ENCODE measurements at places on chromosomes 2 and 18.

GRCh38 chr2:28356095-28356911 lies 36.4 kb upstream of the FOSL2 start:
- DNase-seq, result peak; percentile 43

GRCh38 chr2:98601532-98602132 lies 6.7 kb downstream of the COA5 start:
- peak; percentile 23 for DNase-seq

DNA sequence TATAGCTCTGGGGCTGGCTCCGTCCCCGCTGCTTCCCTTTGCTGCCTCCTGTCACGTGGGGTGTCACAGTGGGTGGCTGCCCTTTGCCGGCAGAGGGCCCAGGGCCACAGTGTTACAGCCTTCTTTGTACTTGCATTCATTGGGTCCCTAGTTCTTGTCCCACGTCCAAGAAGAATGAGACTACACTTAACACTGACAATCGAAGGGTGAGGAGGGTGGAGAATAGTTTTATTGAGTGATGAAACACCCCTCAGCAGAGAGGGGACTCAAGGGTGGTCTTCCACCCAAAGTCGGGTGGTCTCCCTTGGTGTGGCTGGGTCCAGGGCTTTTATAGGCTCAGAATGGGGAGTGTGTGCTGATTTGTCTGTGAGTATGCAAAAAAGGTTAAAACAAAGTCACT lies 1.9 kb downstream of the ATG4B start:
- no peak for DNase-seq

DNA sequence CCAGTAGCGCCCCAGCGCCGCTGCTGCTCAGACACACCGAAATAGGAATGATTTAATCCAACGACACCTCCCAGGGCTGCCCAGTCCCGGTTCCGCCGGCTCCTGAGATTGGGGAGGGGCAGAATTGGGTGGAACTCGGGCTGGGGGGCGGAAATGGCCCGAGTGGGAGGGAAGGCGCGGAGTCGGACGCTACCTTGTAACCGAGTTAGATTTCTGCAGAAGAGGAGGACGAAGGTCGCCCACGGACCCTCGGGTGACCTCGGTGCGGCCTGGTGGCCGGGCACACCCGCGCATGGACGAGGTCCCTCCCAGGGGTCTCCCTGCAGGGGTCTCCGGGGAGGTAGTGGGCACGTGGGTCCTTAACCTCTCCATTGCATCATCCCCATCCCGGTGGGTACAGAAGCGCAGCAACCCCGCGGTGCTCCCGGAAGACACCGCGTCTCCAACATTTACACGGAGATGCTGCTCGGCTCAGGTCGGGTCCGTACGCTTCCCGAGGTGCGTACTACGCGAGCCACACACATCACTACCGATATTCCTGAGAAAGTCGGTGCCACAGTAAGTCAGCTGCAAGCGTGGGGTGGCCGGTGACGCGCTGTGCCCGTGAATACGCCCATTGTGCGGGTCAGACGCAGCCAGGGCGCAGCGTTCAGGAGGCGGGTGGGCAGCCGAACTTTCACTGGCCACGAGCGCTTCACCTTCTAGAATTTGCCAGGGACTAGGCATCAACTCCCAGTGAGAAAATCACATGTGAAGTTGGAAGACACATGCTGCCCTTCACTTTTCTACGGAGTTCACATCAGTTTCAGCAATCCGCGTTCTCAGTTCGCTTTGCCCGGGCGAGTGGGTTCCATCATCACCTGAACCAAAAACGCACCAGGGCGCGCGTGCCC lies 3.0 kb downstream of the ZNF516 start:
- DNase-seq, result no peak

DNA sequence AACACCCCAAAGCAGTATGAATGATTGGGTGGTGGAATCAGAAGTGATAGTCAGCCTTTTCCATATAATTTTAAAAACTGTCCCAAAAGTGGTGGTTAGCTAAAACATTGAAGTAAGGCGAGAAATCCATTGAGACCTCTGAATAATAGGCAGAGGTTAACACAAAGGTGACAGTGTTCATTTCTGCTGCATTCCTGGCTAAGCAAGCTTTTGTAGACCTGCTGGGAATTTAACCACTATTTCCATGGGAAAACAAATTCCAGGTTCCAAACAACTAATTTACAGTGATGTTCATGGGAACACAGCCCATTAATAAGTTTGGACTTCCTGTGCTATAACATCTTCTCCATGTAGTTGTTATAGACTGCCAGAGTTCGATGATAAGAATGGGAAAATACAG lies 6.3 kb upstream of the INO80D start:
- no peak for DNase-seq

DNA sequence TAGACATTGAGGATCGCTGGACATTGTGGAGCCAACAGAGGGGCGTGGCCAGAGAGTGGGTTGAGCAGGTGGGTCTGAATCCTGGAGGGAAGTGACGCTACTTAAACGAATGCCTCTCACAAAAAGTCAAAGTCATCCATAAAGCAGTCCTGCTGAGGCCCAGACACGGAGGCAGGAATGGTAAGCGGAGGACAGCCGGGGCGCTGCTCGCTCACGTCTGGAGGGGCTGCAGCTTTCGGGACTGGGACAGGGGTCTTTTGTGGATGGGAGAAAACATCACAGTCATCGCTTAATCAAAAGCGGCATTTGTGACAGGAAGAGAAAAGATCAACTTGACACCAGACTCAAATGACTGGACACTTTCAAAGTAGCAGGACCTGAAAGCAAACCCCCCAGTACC lies 88.4 kb downstream of the PTGR3 start:
- DNase-seq, result no peak

GRCh38 chr2:136091899-136092298 lies 26.1 kb downstream of the CXCR4 start:
- DNase-seq, result no peak

DNA sequence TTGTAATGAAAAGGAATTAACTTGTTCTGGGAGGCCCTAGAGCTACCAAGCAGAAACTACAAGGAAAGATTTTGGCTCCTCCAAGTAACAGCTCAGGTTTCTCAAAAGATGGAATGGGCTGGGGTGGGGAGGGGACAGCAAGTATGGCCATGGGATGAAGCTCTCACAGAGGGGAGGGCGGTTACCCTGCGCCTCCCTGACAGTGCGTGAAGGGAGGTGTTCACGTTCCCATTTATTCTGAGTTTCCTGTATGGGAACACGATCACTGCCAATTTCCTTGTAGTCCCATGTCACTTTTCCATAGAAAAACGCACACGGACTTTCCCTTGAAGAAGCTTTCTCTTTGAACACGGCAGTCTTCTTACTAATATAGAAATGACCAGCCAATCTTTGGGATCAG lies 17.0 kb downstream of the CDC42EP3 start:
- no peak for DNase-seq

- no peak for DNase-seq
Measured at GRCh38 chr2:40259900-40260299, 192.0 kb downstream of the SLC8A1 start.

DNA sequence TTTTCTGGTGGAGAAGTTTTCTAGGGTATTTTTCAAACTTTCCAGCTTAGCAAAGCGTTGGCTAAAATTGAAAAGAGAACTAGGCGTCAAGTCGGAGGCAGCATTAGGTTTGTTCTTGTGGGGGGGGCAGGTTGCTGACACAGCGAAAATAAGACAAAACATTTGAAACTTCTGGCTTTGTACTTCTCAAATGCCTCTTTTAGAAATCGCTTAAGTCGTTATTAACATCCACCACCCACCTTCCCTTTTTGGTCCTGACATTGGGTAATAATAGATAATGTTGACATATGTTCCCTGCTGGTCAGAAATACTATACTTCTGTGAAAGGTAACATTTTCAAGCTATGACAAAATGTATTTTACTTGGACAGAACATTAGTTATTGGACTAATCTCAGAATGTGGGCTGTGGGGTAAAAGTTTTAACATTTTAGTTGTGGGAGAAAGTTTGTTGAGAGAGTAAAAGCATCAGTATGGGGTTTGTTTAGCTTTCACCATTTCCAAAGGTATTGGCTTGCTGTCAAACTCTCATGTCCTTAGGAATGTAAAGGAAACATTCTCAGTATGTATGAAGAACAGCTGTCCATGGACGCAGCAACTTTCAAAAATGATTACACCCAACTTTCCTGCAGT lies 88.1 kb upstream of the ZEB2 start:
- DNase-seq, result no peak

DNA sequence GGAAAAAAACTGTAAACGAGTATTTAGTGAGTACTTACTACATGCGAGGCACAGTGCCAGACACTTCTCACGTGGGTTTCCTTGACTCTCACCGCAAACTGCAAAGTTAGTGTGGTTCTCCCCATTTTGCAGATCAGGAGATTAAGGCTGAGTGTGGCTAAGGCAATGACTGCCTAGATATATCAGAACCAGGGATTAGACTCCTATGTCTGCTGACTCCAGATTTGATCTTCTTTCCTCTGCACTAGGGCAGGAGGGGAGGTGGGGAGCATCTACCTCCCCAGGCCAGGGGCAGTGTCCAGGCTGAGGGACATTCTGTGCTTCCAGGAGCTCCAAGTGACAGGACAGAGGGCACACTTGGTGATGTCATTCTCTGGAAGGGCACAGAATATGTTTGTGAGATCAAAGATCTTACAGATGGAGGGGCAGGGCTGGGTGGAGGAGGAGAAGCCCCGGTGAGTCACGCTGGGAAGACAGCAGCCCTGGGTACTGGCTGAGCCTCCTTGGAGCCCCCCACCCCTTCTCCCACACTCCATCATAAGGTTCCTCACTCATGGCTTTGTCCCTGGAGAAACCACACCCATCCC lies 92.4 kb downstream of the RHOB start:
- no peak for DNase-seq

DNA sequence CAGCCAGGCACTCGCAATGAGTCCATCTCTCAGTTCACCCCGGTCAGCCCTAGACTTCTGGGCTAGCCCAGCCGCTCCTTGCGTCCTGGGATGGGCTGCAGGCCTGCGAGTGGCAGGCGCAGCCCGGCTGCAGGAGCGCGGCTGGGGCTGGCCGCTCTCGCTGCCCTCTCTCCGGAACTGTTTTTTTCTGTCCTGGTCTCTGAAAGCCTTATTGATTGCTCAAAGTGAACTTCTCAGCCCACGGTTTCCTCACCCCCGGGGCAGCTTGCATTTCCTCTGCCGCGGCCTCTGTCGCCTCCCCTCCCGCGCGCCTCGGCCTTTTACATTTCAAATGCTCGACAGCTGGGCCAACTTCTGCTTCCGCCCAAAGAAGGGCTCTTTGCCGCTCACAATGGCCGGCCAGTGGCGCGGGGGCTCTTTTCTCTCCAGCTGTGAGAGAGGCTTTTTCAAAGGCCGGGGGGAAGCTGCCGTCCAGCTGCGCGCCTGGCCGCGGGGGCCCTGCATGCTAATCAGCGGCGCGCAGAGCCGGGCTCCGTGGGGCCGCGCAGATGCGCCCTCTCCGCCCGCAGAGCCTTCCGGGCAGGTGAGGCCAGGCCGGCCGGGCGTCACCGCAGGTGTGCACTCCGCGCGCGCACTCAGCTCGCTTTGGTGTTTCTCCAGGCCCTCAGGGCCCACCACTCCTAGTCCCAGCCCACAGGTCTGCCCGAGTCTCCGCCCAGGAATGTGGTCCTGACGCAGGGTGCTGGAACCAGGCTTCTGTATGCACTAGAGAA lies 513.8 kb downstream of the RNF144A start:
- no peak for DNase-seq

Measured in DND-41 (cell line).